ENCODE measurements at places on chromosomes 6 and 20.

DNA sequence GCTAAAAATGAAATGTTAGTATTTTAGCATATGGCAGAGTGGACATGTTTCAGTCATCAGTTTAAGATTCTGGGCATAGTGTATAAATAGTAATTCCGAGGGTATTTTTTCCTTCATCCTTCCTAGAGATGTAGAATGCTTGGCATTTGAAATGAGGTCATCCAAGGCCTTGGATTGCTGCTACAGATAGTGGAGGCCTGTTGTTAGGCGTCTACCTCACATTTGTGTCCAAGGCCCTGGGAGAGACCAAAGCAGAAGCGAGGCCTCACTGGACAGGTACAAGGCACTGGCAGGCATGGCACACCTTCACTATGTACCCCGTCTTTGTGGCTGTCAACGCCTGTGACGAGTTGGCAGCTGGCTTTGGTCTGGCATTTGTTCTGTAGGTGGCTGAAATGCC lies 58.0 kb downstream of the DTD1 start:
- DNase-seq, result no peak

- no peak for DNase-seq
These were observed 75.7 kb upstream of the SIRPA start for GRCh38 chr20:1819311-1820137.

- no peak for DNase-seq
These were observed 129.4 kb downstream of the BCAS1 start for GRCh38 chr20:53940907-53941545.

GRCh38 chr6:155599561-155599960 lies 143.9 kb upstream of the NOX3 start:
- DNase-seq, result no peak

DNA sequence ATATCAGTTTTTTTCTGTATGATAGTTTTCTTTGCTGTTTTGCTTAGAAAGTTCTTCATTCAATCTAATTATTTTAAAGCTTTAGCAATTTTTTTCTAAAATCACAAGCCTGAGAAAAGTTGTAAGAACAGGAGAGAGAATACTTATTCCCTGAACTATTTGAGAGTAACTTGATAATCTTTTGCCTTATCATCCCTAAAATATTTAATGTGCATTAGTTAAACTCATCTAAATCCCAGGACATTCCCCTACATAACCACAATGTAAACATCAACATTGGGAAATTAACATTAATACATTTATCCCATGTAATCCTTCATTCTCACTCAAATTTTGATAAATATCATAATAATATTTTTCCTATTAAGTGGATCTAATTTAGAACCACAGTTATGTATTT lies 241.8 kb downstream of the CD109 start:
- DNase-seq, result no peak

GRCh38 chr20:62543470-62544302 lies 67.9 kb upstream of the GATA5 start:
- DNase-seq, result no peak

- DNase-seq, result no peak
These were observed 51.2 kb upstream of the PRND start for GRCh38 chr20:4670469-4670868.

DNA sequence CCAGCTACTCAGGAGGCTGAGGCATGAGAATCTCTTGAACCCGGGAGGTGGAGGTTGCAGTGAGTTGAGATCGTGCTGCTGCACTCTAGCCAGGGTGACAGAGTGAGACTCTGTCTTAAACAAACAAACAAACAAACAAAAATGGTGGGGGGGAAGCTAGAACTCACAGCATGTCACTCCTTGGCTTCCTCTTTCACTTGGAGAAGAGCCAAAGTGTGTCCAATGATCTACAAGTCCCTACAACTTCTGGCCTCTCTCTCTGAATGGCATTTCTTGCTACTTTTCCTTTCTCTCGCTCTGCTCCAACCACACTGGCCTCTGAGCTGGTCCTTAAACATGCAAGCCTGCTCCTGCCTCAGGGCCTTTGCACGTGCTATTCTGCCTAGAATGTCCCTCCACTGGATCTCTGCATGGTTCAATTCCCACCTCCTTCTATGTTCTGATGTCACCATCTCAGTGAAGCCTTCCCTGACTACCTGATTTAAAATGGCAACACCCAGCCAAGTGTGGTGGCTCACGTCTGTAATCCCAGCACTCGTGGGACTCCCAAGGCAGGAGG lies 8.1 kb downstream of the TLDC2 start:
- no peak for DNase-seq

- DNase-seq, result no peak
These were observed 469 bp upstream of the XRN2 start for GRCh38 chr20:21302664-21303060.

DNA sequence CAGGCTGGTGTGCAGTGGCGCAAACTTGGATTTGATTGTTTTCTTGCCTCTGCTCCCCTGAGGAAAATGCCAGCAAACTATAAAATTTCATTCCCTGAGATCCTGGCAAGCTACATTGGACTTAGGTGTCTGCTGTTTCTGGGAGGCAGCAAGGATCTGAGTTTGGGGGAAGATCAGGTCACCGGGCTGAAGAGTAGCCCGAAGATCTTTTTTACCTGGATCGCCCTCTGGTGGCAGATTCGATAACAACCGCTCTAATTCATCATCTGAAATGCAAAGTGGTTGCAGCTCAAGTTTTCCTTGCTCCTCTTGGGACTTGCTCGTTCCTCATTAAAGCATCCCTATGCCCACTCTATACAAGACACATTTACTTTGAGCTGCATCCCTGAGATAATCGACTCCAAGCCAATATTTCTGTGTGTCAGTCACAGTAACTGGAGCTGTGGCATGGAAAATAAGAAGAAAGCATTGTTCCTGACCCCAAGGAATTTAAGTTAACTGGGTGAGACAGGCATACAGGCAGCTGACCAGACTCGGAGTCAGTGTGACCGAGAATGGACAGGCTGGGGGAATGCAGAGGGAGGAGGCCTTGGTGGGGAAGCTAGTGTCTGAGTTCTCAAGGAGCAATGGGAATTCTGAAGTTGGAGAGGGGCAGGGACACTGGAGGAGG lies 131.8 kb upstream of the PROKR2 start:
- DNase-seq, result peak; percentile 10

- no peak for DNase-seq
These were observed 19.8 kb upstream of the LMBRD1 start for GRCh38 chr6:69816569-69816968.

GRCh38 chr6:112883095-112883494 lies 536.0 kb downstream of the RFPL4B start:
- DNase-seq, result no peak

GRCh38 chr20:19274412-19275015 lies 62.1 kb downstream of the SLC24A3 start:
- no peak for DNase-seq

DNA sequence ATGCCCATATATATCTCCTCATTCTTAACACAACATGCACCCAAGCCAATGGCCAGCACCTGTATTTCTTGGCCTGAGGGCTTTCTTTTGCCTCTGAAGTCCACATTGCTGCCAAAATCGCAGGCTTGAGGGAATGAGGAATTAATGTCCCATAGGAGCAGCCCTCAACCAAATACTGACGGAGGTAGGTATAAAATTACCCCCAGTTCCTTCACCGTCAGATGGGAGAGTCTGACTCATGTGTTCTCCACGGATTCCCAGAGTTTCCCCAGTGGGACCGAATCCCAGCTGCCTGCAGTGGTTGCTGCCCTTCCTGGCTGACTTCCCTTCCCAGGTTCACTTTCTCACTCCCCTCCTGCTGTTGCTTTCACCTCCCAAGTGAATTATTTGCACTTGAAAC lies 602.2 kb upstream of the NOX3 start:
- peak; percentile 21 for DNase-seq

DNA sequence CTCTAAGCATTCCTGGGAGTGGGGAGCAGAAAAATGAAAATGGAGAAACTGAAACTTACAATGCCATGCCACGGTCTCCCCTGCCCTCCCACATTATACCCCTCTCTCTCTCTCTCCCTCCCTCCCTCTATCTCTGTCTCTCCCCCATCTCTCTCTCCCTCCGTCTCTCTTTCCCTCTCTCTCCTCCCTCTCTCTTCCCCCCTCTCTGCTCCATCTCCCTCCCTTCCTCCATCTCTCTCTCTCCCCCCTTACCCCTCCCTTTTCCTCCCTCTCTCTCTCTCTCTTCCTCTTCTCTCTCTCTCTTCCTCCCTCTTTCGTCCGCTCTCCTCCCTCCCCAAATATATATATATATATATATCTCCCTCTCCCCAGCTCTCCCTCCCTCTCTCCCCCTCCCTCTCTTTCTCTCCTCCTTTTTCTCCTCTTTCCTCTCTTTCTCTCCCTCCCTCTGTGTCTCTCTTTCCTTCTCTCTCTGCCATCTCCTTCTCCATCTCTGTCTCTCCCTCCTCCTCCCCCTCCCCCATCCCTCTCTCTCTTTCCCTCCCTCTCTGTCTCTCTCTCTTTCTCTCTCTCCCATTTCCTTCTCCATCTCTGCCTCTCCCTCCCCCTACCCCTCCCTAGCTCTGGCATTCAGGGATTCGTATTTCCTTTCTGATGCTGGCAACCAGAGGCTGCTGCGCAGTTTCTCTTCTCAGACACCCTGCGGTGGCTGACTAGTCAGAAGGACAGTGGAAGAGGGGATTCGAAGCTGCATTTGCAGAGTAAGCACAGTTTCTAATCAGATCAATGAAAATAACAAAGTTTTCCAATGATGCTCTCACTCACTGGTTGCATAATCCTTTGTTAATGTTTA lies 13.9 kb upstream of the VAPB start:
- no peak for DNase-seq

GRCh38 chr20:55252521-55252920 lies 752.8 kb downstream of the CBLN4 start:
- DNase-seq, result no peak

- no peak for DNase-seq
These were observed 87.0 kb downstream of the CDH22 start for GRCh38 chr20:46221256-46221833.

DNA sequence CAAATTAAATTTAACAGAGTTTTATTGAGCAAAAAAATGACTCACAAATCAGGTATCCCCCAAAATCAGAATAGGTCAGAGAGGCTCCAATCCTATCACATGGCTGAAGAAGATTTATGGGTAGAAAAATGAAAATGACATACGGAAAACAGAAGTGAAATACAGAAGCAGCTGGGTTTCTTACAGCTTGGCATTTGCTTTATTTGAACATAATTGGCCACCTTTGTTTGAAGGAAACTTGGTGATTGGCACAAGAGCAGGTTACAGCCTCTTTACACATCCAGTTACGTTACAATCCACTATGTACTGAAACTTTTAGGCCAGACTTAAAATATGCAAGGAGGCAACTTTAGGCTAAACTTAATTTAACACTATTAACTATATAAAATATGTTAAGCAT lies 11.7 kb upstream of the TREM2 start:
- no peak for DNase-seq

GRCh38 chr20:1232286-1233111 lies 6.7 kb downstream of the RAD21L1 start:
- no peak for DNase-seq

- no peak for DNase-seq
These were observed 8.3 kb upstream of the WFDC2 start for GRCh38 chr20:45461225-45461624.

DNA sequence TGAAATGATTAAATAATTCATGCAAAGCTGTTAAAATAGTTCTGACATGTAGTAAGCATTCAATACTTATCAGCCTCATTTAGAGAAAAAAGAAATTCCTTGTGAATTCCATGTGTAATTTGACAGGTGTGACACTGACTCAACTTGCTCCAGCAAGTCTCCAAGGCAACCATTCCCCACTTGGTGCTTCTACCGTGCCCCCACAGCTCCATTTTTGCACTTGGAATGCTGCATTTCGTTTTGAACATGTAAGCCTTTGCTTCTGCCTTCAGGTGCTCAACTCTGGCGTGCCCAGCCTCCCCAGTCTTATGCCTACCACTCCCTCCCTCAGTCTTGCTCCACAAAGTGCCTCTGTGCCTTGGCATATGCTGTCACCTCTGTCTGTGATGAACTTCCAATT lies 760.6 kb upstream of the CHD6 start:
- DNase-seq, result no peak

DNA sequence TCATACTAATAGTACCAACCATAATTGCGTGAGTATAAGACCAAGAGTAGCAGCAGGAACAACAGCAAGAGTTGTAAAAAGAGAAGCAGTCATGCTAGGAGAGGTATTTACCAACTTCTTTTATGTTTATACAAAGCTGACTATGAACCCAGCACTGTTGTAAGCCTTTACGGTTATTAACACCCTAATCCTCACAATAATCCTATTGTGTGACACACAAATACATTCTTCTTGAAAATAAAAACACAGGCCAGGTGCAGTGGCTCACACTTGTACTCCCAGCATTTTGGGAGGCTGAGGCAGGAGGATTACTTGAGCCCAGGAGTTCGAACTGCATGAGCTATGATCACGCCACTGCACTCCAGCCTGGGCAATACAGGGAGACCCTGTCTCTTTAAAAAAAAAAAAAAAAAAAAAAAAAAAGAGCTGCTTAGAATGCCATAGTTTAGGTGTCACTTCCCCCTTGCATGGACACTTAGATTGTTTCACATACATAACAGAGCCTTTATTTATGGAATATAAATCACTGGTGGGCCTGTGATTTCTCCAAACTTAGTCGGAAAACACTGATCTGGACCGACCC lies 20.2 kb downstream of the HCK start:
- DNase-seq, result no peak

DNA sequence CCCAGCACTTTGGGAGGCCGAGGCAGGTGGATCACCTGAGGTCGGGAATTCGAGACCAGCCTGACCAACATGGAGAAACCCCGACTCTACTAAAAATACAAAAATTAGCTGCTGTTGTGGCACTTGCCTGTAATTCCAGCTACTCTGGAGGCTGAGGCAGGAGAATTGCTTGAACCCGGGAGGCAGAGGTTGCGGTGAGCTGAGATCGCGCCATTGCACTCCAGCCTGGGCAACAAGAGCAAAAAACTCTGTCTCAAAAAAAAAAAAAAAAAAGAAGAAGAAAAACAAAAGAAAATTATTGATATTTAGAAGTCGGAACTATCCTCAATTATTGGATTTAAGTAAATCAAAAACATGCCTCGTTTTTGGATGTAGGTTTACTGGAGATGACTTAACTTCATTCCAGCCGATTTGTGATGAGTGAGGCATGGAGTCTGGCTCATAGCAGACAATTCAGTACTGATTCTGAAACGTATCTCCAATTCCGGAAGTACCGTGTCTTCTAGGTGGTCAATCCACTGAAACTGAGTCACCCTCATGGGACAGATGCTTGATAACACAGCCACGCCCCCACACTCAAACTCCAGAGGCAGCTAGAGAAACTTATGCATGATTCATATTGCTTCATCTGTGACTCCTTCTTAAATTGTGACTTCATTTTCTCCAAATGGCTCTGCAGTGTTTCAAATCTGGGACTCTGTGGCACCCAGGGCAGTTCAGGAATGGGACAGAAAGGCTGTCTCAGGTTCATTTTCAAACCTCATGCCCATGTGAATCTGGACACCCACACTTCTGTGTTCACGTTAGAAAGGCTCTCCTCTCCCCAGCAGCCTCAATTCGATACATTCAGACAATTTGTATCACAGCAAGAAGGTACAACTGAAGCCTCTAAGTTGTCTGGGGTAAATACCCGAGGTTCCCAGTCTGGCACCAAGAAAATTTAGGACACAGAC lies 110.4 kb upstream of the ARMC2 start:
- DNase-seq, result peak; percentile 80

Data from T1000 (cell line).